Fibroblast of skin of back (primary cell): ENCODE measurements at places on chromosomes 2 and 18.

DNA sequence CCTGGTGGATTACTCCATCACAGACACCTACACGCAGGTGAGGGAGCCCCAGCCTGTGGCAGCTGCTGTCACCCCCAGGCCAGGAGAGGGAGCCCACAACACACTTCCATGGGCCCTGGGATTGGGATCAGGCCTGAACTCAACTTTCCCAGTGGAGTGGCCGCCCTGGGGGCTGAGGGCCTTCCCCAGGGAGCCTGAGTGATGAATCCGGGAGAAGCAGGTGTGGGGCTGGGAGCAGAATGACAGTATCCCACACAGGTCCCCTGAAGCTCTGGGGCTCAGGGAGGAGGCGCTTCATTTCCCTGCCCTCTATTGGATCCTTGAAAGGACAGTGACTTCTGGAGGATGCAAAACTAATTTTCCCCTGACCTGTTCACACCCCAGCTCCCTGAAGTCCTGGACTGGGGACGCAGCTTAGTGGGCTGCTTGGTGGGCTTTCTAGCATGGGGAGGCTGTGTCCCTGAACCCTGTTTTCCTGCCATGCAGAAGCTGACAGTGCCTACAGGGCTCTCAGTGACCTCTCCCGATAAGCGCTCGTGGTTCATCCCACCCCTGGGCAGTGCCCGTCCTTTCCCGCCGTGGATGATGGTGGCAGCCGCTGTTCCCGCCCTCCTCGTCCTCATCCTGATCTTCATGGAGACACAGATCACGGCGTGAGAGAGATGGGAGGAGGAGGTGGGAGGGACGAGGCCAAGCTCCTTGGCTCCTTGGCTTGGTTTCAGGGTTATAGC lies 11.0 kb downstream of the SLC4A3 start:
- DNase-seq = no peak

DNA sequence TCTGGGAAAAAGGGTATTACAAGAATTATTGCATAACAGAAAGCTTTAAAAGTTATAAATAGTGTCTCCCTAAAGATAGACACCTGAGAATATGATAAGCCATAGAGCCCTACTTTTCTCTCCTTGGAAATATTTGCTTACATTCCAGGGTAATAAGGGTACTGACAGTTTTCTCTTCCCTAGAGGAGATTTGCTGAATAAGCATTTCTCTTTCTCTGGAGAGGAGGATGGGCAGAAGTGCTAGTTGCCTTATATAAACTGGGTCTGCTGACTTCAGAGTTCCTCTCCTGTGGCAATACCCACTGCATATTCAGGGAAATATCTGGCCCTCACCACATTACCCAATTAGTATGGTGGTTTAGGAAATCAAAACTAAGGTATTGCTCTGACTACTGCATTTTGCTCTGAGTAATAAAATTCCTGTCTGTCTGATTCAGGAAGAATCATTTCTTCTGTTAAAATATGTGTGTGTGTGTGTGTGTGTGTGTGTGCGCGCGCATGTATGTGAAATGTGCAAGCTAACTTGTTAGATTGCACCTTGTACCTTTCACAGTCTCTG lies 1391.3 kb downstream of the DSC3 start:
- DNase-seq = peak; percentile 48

- no peak for DNase-seq
Measured at GRCh38 chr2:238928520-238929241, 80.8 kb downstream of the TWIST2 start.

DNA sequence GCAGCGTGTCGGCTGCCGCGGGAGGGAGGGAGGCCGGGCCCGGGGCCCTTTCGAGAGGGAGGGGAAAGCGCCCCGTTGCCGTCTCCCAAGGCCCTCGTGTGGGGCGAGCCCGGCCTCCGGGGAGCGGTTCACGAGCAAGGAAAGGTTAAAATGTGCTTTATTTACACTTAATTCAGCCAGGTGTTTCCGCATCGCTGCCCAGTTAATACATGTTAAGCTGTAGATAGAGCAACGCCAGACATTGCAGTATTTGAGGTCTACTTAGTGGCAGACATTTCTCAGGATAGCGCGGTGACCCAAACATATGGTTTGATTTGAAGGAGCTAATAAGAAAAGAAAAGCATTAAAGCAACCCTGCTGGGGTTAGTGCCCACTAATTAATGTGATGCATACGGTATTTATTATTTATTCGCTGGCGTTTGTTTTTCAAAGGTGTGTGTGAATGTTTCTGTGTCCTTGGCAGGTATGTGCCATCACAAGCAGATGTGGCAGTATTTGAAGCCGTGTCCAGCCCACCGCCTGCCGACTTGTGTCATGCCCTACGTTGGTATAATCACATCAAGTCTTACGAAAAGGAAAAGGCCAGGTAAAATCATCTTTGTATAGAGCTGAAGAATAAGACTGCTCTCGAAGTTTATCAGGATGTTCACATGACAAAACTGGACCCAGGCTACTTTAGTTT lies 571 bp downstream of the EEF1B2 start:
- DNase-seq = no peak

DNA sequence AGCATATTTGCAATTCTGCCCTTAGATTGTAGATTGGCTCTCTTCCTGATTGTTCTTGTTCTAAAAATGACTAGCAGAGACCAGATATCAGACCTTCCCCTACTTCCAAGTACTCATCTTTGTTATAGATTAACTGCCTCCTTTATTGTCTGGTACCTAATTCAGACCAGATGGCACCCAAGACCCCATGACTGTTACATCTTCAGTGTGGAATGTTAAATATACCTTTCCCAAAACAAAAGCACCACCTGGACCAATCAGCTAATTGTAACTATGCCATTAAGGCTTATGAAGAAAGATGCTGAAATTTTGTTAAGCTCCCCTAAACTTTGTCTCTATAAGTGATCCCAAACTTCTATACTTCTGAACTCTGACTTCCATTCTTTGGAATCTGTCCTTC lies 12.0 kb upstream of the TFPI start:
- DNase-seq = no peak

DNA sequence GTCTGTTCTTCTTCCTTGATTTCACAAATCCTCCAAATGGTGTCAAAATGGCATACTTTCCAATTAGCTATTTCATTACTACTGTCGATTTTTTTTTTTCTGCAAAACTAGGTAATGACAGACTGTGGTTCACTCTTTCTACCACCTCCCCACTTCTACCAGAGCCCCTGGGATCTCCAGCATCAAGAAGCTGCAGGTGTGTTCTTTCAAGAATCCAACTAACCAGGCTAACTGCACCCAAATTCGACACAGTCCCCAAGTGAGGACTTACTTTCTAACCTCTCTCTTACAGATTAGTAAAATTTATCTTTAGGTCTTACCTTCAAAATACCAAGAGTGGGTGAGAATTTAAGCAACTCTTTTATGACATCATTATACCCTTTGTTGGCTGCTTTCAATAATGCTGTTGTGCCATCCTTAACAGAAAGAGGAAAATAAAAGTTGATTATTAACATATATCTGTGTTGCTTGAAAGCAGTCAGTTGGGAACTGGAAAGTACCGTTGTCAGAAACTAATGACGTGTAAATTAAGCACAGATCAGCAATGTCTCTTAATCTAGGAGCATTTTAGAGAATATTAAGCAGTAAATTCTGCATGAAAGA lies 31.2 kb upstream of the NPC1 start:
- no peak for DNase-seq

DNA sequence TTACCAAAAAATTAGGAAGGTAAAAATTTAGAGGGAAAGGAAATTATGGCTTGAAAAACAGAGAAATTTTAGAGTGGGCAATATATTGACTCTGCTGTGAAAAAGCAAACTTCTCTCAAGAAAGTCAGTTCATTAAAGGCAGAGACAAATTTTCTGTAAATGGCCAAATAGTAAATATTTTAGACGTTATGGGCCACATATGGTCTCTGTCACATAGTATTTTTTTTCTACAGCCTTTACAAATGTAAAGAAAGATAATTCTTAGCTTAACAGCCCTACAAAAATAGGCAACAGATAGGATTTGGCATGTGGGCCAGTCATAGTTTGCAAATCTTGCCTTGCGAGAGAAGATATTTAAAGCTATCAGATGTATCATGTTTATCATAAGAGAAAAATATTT lies 1750.4 kb downstream of the SUCLG1 start:
- DNase-seq = no peak

DNA sequence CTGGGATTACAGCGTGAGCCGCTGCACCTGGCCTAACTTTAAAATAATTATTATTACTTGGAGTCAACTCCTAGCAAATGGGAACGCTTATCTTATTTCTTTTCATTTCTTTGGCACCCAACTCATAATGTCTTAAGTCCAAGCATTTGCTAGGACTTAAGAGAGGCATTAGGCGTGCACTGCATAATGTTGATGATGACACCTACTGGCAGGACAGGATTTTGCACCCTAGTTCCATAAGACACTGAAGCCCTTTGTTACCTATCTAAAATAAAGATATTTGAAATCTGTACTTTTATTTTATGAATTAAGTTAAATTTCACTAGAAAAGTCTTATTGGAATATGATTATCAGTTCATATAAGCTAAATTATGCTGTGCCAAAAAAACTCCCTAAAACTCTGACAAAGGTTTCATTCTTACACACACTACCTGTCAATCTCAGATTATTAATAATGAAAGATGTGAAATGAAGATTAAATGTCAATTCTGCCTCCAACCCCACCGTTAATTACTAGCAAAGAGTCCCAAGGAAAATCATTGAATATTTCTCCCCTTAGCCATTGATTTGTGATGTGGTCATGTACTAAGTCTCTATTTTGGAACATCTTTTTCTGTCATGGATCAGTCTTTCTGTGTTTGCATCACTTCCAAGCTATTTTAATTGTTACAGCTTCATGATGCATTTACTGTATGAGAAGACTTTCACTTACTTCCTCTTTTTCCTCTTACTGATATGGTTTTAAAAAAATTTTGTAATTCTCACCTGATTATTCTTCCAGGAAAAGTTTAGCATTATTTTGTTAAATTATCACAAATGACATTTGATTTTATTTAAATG lies 12.7 kb upstream of the CDH2 start:
- peak; percentile 68 for DNase-seq
